ENCODE measurements at places on chromosomes 11 and 22. TPM values are rescaled to one million over a fixed set of nuclear protein-coding genes. Genes with fewer than 3 reads are reported as not detected.
A peak's percentile ranks its signal among the peaks of the same experiment; 100 is the strongest.

DNA sequence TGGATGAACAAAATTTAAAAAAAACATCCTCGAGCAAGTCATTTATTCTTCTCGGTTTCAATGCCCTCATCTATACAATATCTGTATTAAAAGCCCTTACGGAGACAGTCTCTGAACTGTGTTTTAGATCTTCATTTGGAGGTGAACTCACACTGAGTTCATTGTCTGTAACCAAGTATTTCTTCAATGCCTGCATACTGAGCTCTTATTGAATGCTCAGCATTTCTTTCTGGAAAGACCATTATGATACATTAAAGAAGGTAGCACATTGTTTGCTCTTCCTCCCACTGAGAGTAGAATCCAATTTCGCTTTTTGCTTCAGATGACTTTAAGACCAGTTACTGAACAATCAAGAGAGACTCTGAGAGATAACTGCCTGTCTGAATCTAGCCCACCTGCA, 1.7 kb upstream of the ANO3 start:
- DNase-seq = no peak

DNA sequence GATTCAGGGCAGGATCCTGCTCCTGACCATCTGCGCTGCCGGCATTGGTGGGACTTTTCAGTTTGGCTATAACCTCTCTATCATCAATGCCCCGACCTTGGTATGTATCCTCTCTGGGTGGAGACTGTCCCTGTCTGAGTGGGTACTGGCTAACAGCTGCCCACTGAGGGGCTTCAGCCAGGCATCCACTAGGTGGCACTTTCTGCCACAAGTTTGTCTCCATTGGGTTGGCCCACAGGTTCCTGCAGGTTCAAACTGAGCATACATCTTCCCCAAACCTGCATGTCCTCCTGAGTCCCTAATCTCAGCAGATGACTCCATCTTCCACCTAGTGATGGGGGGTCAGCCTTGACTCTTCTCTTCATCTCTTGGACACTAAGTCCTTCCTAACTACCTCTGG, 4.4 kb downstream of the SLC2A11 start:
- DNase-seq = peak; percentile 47

- peak; percentile 52 for DNase-seq
Measured at GRCh38 chr11:75896843-75897419, 81.9 kb downstream of the UVRAG start.

GRCh38 chr11:119087747-119088241, 3.1 kb downstream of the HMBS start:
- peak; percentile 21 for DNase-seq

- DNase-seq = no peak
Measured at GRCh38 chr11:34178209-34178821, 72.9 kb downstream of the NAT10 start.

TMEM25 gene
- 12.3 TPM for total RNA-seq
